Activated CD4-positive, alpha-beta T cell treated with anti-CD3 and anti-CD28 coated beads, Interleukin-2, amount 50 U/mL, for 16 hours (primary cell): ENCODE measurements at places on chromosomes 7 and 10.
A peak's percentile ranks its signal among the peaks of the same experiment; 100 is the strongest.

DNA sequence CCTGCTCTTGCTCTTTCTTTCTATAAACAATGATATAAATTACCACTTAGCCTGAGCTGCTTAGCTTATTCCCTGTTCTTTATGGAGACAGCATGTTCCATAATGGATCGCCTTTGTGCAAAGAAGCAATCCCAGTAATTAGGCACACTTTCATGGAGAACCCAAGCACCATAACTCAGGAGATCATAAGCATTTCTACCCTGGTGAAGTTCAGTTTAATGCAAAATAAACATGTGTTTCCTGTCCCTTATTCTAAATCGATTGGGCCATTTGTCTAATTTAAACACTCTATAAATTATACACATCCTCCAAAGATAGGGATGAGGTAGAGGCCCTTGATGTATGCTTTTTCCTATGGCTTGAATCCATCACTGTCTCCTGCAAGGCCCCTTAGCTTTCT lies 75.8 kb upstream of the TMEM72 start:
- no peak for DNase-seq

DNA sequence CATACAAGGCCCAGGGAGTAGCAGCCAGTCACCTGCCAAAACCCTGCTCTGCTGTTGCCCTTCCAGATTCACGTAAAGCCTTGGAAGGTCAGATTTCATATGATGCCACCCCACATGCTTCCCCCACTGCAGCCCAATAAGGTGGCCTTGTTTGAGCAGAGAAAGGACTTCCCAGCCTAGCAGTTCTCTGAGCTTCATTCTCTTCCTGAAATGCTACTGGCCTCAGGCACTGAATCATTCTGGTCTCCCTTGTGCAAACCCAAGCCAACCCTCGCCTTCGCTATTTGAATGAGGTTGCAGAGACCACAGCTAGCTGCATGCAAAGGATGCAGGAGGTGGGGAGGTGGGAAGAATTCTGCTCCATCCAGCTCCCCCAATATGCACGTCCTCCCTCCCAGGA lies 60.3 kb upstream of the PLXNA4 start:
- no peak for DNase-seq

- DNase-seq = no peak
Measured at GRCh38 chr10:122665946-122666345, 33.7 kb downstream of the C10orf120 start.

DNA sequence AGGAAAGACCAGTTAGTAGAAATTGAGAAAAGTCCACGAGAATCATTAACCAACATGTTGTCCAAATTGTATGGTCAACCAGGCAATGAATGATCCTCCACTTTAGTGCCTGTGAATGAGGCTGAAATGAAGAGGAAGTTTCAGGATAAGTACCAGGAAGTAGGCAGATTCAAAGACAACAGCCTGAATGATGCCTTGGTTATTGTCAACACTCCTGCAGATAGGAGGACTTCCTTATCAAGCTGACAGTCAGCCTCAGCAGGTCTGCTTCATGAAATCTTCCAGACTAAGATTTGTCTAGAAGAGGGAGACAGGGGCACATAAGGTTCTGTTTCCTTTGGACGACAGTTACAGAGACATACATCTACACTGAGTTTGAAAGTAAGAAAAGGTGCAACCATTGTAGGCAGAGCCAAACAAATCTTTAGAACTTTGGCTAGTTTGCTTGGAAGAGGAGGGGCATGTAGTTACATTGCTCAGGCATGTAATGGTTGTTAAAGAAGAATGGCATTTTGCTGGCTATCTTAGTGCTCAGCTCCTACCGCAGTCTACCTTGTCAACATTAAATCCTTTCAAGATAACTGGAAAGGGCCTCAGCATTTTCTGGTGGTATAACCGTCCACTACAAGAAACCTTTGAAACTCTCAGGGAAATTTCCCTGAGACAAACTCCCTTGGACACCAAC lies 81.4 kb downstream of the ABI1 start:
- no peak for DNase-seq

- peak; percentile 21 for DNase-seq
Measured at GRCh38 chr7:30321089-30321881, 36.9 kb downstream of the ZNRF2 start.

DNA sequence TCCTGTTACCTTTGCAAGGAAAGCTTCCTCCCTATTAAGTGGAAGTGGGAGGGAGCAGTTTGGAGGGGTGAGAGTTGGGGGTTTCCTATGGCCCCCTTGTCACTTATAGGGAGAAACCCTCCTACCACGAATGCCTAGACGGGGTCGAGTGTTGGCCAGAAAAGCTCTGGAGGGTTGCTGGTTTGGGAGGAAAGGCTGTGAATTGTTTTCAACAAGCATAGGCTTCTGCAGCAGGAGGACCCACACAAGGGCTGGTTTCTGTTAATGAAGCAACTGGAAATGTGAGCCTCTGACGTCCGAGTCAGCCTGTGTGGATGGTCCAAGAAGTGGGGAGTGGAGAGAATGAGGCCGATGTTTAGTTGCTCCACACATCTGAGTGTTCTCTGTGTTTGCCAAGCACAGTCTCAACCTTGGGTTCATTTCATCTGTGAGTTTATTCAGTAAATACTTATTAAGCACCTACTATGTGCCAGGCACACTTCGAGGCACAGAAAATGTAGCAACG lies 37.3 kb upstream of the LEP start:
- no peak for DNase-seq

- DNase-seq = no peak
Measured at GRCh38 chr7:51253157-51253556, 63.5 kb downstream of the COBL start.

- peak; percentile 12 for DNase-seq
Measured at GRCh38 chr10:3067859-3068179, 471 bp downstream of the PFKP start.

- no peak for DNase-seq
Measured at GRCh38 chr7:151449990-151450389, 10.0 kb upstream of the CRYGN start.

- no peak for DNase-seq
Measured at GRCh38 chr10:24904824-24905223, 47.6 kb downstream of the PRTFDC1 start.

DNA sequence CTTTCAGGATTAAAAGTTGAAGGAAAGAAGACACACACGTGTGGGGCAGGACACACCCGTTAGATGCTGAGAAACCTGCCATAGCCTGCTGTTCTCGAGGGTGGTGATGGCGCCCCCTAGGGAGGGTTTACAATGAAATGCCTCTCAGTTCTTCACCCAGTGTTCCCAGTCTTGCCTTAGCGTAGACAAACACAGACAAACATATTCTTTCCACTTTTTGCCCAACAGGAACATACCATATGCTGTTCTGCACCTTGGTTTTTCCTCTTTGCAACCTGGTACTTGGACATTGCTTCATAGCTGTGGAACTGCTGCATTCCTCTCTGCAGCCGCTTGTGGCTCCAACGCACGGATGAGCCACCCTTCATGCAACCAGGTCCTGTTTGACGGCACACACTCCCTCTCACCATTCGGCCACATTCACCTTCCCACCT lies 23.3 kb upstream of the HSPA12A start:
- peak; percentile 30 for DNase-seq

GRCh38 chr7:85479918-85480643 lies 293.2 kb upstream of the SEMA3D start:
- DNase-seq = no peak

DNA sequence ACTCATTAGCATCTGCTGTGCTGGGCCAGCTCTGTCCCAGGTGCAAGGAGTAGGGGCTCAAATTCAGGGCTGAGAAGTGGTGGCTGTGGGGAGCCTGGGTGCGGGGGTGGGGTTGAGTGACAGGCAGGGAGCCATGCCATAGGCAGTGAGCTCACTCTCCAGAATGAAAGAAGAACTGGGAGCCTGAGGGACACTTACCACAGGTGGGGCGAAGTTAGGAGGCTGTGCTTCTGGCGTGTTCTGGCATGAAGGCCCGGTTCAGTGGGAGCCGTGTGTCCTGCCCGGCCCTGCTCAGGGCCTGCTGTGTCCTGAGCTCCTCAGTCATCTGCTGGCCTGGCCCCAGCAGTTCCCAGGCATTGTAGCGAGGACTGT lies 62.5 kb downstream of the MKI67 start:
- DNase-seq = no peak

DNA sequence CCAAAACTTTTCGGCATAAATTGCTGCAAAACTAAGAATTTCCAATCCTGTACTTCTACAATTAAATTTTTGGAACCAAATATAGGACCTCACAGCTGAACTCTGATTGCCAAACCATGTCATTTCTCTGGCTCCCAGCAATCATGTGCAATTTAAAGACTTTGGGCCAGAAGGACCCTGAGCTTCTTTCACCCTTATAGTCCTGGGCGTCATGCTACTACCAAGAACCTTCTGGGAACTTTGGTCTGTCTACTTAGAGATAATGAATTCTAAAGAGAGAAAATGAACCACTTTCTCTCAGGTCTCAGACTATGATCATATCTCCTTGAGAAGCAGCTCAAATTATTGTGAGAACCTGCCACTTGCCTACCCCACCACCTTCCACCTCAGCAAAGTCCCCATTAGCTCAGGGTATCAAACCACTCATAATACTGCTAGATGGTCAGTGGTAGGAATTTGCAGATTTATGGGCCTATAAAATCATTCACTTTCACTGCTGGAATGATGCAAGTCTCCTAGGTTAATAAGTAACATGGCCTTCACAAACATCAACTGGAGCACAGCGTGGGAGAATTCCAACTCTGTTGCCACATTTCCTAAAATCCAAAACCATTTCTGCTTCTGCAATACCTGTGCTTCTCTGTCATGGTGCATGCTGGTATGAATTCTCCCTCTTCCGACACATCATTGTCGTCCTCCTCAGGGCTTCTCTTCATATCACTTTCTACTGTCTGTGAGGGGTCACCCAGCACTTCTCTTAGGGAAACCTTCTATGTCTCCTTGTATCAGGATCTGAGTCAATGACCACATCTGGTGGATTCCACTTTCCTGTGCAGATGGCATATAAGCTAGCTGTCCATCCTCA lies 6.6 kb upstream of the WDR91 start:
- no peak for DNase-seq

- DNase-seq = no peak
Measured at GRCh38 chr7:83547526-83547925, 101.4 kb downstream of the SEMA3E start.

DNA sequence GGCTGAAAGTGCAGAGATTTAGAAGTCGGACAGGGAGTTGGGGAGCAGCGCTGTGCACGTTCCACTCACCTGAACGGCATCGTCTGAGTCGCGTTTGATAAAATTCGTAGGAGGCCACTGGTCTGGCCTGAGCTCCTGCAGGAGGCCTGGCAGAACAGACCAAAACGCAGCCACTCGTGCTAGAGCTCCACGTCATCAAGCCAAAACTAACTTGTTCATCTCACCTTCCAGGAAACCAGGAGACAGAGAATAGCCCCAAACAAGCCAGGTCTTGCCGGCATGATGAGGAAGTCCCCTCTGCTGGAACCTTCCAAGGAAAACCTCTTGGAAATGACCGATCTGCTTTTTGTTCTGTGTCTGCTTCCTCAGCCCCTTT lies 43.4 kb upstream of the DNAJB6 start:
- DNase-seq = no peak

DNA sequence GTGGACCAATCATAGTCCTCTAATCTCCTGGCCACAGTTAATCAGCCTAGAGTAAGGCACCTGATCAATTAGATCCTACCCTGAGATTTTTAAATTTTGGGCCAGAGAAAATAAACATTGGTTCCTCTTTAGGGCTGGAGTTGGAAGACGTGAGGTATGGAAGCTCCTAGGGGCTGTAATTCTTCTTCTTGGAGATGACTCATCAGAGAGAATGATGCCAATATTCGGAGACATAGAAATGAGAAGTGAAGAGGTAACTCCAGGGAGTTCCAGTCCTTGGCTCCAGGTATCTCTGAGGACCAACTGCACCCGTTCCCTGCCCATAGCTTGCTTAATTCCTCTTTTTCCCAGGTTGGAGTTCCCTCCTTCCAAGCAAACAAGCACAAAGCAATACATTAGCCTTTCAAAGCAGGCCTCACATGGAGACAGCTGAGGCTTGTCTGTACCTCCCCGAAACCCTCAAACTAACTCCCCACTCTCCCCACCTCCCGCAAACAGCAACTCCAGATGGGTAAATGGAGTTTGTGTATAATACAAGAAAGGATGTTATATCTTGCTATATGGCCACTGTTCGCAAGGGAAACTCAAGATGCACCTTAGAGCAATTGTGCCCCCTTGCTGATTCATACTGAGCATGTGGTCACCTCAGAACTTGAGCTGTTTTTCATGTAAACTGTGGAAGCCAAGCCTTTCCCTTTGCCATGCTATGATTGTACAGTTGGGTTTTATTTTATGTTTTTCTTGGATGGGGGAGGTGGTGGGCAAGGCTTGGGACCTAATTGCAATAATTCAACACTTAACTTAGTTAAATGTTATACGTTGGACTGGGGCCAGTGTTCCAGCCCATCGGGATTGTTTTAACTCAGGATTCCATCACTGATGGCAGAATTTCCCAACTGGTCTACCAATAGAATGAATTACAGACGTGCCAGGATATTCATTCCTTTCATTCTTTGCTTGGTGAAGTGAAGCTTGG lies 29.3 kb downstream of the PIK3AP1 start:
- peak; percentile 50 for DNase-seq

- no peak for DNase-seq
Measured at GRCh38 chr7:28785041-28785995, 172.8 kb downstream of the TRIL start.

- DNase-seq = no peak
Measured at GRCh38 chr7:50959991-50960390, 177.3 kb upstream of the GRB10 start.

GRCh38 chr10:3178042-3178441 lies 5.5 kb upstream of the PITRM1 start:
- no peak for DNase-seq

DNA sequence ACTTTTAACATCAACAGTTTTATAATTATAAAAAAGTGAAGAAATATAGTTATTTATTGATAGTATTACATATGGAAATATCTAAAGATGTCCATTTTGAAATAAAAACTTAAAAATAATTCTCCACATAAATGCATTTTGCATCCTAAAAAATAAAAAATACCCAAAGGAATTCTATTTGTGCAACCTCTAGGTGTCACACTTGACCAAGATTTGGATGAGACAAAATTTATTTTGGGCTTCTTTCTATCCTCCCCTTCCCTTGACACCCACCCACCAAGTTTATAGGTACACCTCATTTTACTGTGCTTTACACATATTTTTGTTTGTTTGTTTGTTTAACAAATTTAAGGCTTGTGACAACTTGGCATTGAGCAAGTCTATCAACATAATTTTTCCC lies 3.3 kb upstream of the THSD7A start:
- no peak for DNase-seq

DNA sequence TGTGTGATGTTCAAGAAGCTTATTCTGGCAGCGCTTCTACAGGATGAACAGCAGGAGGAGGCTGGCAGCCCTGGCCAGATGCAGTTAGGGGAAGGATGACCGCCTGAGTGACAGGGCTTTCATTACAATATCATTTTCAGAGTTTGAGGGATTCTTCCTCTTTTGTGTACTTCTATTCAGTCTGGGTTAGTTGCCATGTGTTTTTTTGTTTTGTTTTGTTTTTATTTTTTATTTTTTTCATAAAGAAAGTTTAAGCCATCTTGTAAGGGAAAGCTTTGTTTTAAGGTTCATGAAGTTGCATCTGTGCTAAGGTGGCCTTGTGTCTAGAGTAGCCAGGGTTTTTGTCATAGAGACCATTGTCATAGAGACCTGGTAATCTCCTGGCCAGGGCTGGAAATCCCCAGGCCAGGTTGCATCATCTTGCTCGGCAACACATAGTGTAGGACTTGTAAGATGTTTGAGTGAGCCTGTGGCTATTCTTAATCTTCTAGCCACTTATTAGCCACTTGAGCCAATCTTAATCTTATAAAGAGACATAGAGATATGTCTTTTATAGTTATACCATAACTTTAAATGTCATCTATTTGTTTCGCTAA lies 230.5 kb upstream of the TMEM229A start:
- peak; percentile 11 for DNase-seq

GRCh38 chr7:114917211-114917839 lies 4.6 kb upstream of the MDFIC start:
- no peak for DNase-seq

- no peak for DNase-seq
Measured at GRCh38 chr7:44265728-44266127, 59.7 kb downstream of the CAMK2B start.
